Regular cardiac myocyte (primary cell): ENCODE measurements at places on chromosomes 7 and 10. TPM values are rescaled to one million over a fixed set of nuclear protein-coding genes. Genes with fewer than 3 reads are reported as not detected.

Gene GOLGA7B
- total RNA-seq: under 0.01 TPM in 1 of 2 replicates, not detected in the other

Gene ADAP1
- 4.4 and 16.3 TPM in 2 replicates for total RNA-seq

Gene CALML3
- total RNA-seq: not detected in 2 replicates

Gene MMD2
- not detected in 2 replicates for total RNA-seq

Gene ITIH5
- 0.19 and 1.4 TPM in 2 replicates for total RNA-seq

Gene PAPSS2
- total RNA-seq: 178 and 229 TPM in 2 replicates
